Stimulated activated CD4-positive, alpha-beta T cell treated with anti-CD3 and anti-CD28 coated beads, Interleukin-12 subunit alpha, Interleukin-12 subunit beta, amount 100 ng/mL, for 48 hours (primary cell): ENCODE measurements at places on chromosomes 12 and 14.

DNA sequence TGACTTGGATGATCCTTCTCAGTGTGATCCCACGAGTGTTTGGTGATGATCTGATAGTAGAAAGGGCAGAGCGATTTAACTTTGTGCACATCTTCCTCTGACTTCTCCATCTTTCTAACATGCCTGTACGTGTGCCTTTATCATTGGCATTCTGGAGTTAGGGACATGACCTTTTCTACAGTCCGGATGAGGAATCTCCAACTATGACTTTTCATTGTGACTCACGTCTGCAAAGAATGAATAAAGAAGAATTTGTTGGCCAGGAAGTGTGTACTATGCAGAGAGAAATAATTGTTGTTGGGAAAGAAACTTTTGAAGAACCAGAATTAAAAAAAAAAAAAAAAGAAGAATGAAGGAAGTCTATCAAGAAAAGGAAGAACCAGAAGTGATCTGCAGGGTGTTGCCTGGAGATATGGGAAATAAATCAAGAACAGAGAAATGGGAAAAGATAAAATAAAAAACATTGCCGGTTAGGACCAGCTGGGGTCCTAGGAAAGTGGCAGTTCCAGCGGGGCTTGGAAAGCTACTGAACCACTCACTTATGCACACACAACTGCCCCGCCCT, 25.3 kb downstream of the PPFIBP1 start:
- DNase-seq, result no peak

DNA sequence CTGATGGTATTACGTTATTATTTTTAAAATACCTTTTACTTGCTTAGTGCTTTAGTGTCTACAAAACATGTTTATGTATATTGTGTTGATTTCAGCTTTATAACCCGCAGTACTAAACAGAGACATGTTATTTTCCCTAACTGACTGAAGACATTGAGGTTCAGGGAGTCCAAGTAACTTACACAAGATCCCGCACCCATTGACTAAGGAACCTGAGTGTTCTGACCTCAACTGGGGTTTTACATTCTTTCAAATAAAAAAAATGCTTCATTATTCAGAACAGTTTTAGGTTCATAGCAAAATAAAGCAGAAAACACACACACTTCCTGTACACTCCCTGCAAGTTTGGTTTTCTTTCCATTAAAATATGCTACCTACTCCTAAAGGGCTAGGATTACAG, 60.4 kb upstream of the METAP2 start:
- DNase-seq, result no peak

- DNase-seq, result no peak
These were observed 12.3 kb downstream of the KDM2B start for GRCh38 chr12:121568518-121568917.

DNA sequence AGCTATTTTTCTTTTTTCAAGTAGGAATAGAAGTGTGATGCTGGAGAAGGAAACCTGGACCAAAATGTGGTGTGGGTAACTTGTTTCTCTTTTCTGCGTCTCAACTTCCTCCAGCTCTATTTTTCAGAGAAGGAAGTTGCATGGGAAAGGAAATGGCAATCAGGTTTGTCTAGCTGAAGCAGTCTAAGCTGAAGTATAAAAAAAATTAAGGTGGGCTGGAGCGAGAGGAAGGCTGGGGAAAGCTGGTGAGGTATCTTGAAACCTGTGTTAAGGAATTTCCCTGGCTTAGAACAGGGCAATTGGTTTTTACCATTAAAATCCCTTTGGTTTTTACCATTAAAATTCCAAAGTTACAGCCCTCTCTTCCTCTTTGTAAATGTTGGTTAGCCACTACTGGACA, 34.2 kb upstream of the NINJ2 start:
- DNase-seq, result no peak

DNA sequence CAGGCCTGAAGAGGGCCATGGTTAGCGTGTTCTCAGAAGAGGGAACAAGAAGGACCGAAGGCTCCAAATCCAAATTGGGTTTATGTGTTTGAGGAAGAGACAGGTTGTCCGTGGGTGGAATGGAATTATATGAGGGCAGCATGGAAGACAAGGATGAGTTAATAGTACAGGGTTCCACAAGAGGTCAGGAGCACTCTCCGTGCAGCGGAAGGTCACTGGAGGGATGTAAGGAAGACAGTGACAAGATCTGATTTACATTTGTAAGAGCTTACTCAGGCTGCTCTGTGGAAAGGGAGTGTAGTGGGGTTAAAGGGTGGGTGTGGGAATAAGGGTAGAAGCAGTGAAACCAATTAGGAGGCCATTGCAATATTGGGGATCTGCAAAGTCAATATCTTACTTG, 97.0 kb downstream of the TPH2 start:
- DNase-seq, result no peak

DNA sequence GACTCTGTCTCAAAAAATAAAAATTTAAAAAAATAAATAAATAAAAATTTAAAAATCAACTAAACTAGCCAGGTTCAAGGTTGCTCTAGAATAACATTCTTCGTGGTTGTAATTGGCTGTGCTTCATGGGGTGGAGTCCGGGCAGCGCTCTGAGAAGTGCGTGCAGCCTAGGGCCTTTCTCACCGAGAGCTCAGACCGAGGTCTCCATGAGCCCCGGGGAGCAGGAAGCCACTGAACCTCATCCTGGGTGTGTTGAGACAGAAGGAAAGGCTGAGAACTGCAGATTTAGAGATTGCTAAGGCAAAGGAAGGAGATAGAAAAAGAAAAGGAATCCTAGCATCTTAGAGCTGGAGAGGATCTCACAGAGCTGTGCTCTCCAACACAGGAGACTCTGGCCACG, 14.7 kb downstream of the P2RX4 start:
- DNase-seq, result no peak

GRCh38 chr12:79873201-79873600, 61.7 kb downstream of the PPP1R12A start:
- DNase-seq, result no peak

GRCh38 chr14:20774258-20774824, 6.1 kb downstream of the EDDM3B start:
- no peak for DNase-seq

GRCh38 chr12:99911967-99912366, 72.8 kb downstream of the ANKS1B start:
- DNase-seq, result no peak

- DNase-seq, result no peak
These were observed 11.2 kb downstream of the ADSS1 start for GRCh38 chr14:104734991-104735779.

DNA sequence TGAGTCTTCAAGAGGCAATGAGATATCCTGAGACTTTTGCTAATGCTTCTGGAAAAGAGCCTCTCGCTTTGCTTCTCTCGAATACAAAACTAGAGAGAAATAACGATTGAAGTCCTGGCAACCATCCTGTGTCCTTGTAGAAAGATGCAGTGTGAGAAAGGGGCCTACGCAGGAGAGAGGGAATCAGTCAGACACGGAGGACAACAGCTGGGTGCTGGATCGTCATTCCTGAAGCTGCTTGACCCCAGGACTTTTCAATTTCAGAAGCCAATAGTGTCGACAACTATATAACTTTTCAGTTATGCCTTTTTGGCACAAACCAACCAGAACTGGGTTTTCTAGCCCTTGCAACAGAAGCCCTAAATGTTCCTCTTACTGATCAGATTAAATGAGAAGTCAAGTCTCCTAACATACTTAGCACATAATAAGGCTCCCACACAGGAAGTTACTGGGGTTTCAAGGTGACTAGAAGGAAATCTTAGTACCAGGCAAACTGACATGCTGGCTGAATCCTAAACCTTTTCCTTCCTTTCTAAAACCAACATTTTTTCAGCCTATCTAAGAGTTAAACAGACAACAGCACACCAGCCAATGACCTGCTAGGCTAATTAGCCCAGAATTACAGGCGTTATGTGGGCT, 755.6 kb downstream of the MED13L start:
- DNase-seq, result no peak

DNA sequence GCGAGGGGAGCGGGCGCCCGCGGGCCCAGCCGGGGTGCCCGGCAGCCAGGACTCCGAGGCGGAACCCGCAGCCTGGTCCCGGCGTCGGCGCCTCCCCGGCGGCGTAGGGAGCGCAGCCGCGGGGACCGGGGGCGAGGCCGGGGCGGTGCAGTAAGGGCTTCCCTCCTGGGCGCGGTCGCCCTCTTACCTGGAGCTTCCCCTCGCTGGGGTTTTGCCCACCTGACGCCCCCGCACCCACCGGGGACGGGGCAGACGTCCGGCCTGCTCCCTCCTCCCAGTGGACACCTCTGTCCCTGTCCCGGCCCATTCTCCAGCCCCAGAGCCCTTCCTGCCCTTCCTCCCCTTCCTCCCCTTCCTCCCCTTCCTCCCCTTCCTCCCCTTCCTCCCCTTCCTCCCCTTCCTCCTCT, 413 bp upstream of the TUBA1C start:
- peak; percentile 41 for DNase-seq

DNA sequence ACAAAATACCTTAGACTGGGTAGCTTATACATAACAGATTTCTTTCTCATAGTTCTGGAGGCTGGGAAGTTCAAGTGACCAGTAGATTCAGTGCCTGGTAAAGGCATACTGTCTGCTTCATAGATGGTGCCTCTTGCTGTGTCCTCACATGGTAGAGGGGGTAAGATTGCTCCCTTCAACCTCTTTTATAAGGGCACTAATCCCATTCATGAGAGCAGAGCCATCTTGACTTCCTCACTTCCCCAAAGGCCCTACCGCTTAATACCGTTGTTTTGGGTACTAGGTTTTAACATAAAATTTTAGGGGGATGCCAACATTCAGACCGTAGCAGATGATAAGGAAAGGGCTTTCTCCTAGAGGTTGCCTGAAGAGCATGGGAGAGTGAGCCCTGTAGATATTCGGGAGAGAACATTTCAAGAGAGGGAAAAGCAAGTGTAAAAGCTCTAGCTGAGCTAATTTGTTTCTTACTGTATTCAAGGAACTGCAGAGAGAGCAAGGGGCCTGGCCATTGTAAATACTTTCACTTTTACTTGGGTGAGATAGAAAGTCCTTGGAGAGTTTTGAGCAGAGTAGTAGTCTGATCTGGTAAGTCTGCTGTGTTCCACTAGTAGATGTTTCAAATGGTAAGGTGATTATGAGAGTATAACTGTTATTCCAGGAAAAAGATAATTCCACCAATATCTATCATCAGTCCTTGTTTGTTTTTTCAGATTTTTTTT, 27.3 kb downstream of the FRS2 start:
- no peak for DNase-seq

DNA sequence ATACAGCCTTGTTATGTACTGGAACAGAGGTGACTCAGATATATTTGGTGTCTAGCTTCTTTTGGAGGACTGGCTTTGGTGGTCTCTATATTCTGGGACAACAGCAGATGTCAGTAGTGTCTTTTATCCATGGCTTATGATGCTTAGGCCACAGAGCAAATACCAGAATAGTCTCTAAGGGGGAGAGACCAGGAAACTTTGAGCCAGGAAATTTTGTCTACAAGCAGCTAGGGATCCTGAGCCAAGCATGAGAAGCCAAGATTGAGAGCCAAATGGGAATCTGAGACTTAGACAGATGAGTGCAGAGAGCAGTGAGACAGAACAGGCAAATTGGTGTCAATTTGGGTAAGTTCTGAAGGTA, 28.4 kb upstream of the PTPRR start:
- no peak for DNase-seq

DNA sequence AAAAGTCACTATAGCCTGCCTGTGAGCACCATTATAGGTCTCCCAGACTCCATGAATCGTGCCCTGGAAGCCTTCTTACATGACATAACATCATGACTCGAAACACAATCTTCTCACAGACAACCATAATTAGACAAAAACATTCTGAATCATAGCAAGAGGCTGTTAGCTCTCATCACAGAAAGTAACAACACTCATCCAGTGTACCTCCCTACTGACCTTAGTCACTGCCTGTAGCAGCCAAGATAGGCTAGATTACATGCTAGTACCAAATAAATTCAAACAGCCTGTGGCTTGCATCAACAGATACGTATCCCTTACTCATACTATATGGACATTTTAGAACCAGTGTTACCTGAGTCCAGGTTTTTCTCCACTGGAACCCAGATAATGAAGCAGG, 663.8 kb upstream of the FOXG1 start:
- DNase-seq, result no peak

GRCh38 chr14:21026274-21026987, 1.6 kb upstream of the NDRG2 start:
- DNase-seq, result no peak

GRCh38 chr12:51913071-51914033, 6.0 kb downstream of the ACVRL1 start:
- no peak for DNase-seq

DNA sequence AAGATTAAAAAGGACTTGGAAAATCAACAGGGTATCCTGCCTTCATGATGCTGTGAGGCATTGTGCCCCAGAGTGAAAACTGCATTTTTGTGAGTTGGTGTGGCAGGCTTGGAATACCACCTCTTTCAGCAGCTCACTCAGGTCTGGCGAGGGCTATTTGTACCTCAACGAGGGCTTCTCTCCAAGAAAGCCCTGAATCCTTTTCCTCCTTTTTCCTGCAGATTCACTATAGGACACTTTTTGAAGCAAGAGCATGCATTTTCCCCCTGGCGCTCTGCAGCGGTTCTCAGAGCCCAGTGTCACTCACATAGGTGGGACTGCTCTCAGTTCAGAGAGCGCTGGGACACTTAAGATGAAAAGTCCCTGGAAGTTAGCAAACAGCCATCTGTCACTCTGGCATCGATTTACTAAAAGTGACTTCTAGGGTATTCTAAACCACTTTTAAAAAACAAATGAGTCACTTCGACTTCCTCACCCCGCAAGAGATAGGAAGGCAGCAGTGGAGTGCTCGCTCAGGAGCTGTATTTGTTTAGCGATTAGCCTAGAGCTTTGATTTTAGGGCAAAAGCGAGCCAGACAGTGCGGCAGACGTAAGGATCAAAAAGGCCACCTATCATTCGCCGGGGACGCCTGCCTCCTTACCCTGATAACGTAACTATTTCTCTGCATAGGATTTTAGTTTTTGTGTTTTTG, 782 bp upstream of the LGR5 start:
- DNase-seq, result no peak

DNA sequence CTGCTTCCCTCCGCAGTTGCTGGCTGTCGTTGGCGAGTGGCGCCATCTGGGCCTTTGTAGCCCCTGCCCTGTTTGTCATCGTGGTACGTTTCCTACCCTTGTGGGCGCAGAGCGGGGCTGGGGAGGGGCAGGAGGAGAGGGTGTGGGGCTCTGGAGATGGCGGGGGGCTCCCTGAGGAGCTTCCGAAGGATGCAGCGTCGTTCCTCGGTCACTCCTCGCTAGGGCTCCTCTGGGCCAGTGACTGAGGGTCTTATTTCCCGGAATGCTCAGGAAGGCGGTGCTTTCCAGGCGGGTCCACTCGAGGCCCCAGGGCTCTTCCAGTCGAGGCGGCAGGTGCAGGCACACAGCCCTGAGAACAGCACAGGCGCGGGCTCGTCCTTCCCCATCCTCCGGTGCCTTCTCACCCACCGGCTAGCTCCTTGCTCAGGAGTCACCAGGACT, 167.1 kb downstream of the ADGRD1 start:
- no peak for DNase-seq

- DNase-seq, result no peak
These were observed 360.5 kb downstream of the APAF1 start for GRCh38 chr12:99005601-99006000.

DNA sequence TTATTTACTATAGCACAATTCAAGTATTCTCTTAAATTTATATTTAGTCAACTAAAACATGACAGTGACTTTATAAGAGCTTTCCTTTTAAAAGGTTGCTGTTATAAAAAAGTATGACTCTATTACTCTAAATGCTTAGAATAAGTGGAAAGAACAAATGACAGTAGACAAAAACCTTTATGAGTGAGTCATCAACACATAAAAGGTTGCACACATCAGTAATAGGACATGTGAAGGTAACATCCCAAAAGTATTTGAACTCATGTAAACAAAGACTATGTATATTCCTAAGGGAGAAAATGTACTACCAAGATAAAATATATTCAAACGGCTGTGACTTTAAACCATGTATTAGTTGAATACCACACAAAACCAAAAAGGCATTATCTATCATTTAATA, 98.8 kb downstream of the PAWR start:
- DNase-seq, result no peak

GRCh38 chr12:42104784-42105183, 39.9 kb downstream of the GXYLT1 start:
- no peak for DNase-seq
